Psoas muscle (tissue), 8 donors: ENCODE measurements at places on chromosomes 1 and 21. TPM values are rescaled to one million over a fixed set of nuclear protein-coding genes. Genes with fewer than 3 reads are reported as not detected.

CAPN2 gene
- polyA plus RNA-seq = 157 TPM

GNG4 gene
- polyA plus RNA-seq = 0.41 TPM

OR2G6 gene
- polyA plus RNA-seq = not detected

KCNJ9 gene
- 0.04 TPM for polyA plus RNA-seq

HSD3B1 gene
- polyA plus RNA-seq = not detected

ZSWIM5 gene
- polyA plus RNA-seq = 0.21 TPM

DNA sequence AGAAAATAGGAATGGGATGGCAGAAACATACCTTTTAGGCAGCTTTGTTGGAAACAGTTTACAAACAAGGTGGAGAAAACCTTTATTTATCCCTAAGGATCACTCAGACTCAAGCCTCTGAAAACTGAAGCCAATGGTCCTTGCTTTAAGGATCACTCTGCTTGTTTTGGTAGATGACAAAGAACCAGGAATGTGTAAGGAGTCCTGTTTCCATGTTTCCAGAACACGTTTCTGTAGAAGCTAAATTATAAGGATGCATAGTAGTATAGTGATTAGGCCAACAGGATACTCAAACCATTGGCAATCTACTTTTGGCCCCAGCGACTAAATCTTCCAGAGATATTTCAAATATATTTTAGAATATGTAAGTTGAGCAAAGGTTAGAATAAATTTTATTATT is 149.1 kb upstream of the HP1BP3 start:
- DNase-seq = no peak
- no peak overlapping the region for H3K27ac ChIP-seq
- no peaks in the 10 kb centered on the region for H3K27me3 ChIP-seq
- H3K4me1 ChIP-seq = peaks cover 6% of the 10 kb centered on the region
- peaks cover 2% of the 10 kb centered on the region for H3K36me3 ChIP-seq

DNA sequence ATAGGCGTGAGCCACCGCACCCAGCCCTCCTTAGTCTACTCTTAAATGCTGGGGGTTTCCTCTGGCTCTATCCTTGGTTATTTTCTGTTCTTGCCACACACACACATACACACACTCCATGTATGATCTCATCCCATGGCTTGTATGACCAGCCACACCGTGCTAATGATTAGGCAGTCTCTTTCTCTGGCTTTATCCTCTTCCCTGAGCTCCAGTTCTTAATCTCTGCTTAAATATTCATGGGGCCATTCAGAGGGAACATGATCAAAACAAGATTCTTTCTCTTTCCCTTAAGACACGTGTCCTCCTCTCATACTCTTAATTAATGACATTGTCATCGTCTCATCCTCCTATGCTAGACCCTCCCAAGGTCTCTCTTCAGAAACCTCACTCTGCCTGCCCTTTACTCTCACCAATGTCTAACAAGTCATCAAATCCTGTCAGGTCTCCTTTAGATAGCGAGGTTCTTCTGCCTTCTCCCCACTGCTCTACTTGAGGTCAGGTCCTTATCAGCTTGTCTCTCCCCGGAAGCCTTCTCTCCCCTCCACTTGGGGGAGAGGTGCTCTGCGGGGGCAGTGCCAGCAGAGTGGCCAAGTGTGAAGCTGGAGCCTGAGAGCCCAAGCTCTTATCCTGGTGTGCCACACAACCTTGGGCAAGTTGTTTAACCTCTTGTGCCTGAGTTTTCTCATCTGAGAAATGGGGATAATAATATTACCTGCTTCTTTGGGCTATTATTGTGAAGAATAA is 83.0 kb upstream of the GNG12 start:
- H3K4me3 ChIP-seq = no peak overlapping the region
- H3K27me3 ChIP-seq = no peaks in the 10 kb centered on the region
- no peak for DNase-seq
- H3K36me3 ChIP-seq = no peaks in the 10 kb centered on the region

GRCh38 chr1:21775985-21776562 is 6.9 kb downstream of the USP48 start:
- no peak overlapping the region for H3K4me3 ChIP-seq
- no peak overlapping the region for H3K27ac ChIP-seq
- peaks cover 5% of the 10 kb centered on the region for H3K4me1 ChIP-seq
- no peaks in the 10 kb centered on the region for H3K36me3 ChIP-seq

DNA sequence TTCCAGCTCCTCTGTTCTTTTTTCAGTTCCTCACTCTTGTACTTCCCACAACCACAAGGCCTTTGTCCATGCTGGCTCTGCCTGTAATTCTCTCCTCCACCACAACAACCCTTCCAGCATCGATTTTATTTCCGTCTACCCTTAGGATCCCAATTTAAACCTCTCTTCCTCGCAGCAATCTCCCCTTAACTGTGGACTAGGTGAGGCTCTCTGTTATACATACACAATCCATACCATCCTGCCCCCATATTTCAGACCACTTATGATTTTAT is 90.4 kb upstream of the ZC3H11B start:
- H3K27ac ChIP-seq = no peak overlapping the region
- no peak for DNase-seq
- H3K4me3 ChIP-seq = no peak overlapping the region
- H3K36me3 ChIP-seq = no peaks in the 10 kb centered on the region
- H3K4me1 ChIP-seq = no peaks in the 10 kb centered on the region

DNA sequence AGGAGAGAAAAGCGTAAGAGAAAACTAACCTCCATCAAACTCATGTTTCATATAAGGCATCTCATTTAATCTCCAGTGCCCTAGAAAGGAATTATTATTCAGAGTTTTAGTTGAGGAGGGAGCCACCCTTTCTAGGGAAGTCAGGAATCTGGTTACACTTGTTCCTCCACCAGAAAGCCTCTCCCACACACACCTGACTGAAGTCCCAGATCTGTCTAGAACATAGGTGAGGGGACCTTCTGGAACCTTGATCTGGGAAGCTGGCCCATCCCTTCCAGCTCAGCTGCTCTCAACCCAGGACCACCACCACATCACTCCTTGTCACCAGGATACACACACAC is 1.9 kb upstream of the DENND2D start:
- no peak overlapping the region for H3K4me3 ChIP-seq
- peaks cover 4% of the 10 kb centered on the region for H3K4me1 ChIP-seq
- H3K36me3 ChIP-seq = no peaks in the 10 kb centered on the region
- no peak overlapping the region for H3K27ac ChIP-seq

GRCh38 chr1:13735168-13735930 is 35.4 kb downstream of the PRDM2 start:
- H3K27ac ChIP-seq = no peak overlapping the region
- DNase-seq = no peak
- peaks cover 3% of the 10 kb centered on the region for H3K4me1 ChIP-seq
- no peak overlapping the region for H3K4me3 ChIP-seq

- H3K27me3 ChIP-seq = no peaks in the 10 kb centered on the region
- H3K27ac ChIP-seq = peak overlapping the region; percentile 89
- peak overlapping the region; percentile 36 for H3K4me3 ChIP-seq
- H3K4me1 ChIP-seq = peaks cover 34% of the 10 kb centered on the region
- peak; percentile 90 for DNase-seq
These were observed 26.5 kb downstream of the AKNAD1 start for GRCh38 chr1:108830119-108831008.

DNA sequence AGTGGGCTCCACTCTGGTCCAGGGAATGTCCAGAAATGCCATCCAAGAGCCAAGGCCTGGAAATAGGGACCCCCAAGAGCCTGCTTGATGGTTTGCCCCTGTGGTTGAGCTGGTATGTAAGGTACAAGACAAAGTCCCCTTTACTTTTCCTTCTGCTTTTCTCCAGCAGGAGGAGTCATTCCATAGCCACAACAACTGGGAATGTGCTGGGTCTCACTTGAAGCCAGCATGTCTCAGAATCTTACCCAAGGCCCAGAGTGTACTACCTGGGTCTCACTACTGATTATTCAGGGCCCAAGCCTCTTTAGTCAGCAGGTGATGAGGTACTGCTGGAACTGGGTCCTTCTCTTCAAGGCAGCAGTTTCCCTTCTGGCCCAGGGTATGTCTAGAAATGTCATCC is 62.1 kb upstream of the CD55 start:
- no peaks in the 10 kb centered on the region for H3K27me3 ChIP-seq
- no peaks in the 10 kb centered on the region for H3K4me1 ChIP-seq
- no peak for DNase-seq
- no peaks in the 10 kb centered on the region for H3K36me3 ChIP-seq
- H3K27ac ChIP-seq = no peak overlapping the region
- H3K4me3 ChIP-seq = no peak overlapping the region

DNA sequence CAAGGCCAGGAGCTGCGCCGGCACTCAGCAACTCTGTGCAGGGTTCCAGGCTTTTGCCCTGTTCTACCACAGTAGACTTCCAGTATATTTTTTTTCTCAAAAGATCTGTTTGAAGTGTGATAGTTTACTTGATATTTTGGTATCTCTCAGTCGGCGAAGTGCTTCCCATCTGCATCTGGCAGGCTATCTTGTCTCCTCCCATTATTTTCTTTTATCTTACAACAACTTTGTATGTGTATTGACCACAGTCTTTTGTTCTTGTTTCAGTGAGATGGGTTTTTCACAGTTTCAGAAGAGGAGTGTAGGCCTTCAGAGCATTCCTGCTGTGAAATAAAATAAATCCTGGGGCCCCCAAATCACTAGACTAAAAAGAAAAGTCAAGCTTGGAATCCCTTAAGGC is 292.9 kb downstream of the PTGER3 start:
- DNase-seq = no peak
- H3K36me3 ChIP-seq = no peaks in the 10 kb centered on the region
- no peak overlapping the region for H3K4me3 ChIP-seq
- H3K27me3 ChIP-seq = no peaks in the 10 kb centered on the region

- DNase-seq = no peak
- H3K4me3 ChIP-seq = no peak overlapping the region
- no peaks in the 10 kb centered on the region for H3K4me1 ChIP-seq
- no peaks in the 10 kb centered on the region for H3K27me3 ChIP-seq
These were observed 186.7 kb downstream of the HFM1 start for GRCh38 chr1:91217911-91218310.

- no peak overlapping the region for H3K27ac ChIP-seq
- no peaks in the 10 kb centered on the region for H3K36me3 ChIP-seq
- no peaks in the 10 kb centered on the region for H3K4me1 ChIP-seq
- DNase-seq = no peak
- no peaks in the 10 kb centered on the region for H3K27me3 ChIP-seq
These were observed 33.5 kb upstream of the ITPKB start for GRCh38 chr1:226772446-226773139.

DNA sequence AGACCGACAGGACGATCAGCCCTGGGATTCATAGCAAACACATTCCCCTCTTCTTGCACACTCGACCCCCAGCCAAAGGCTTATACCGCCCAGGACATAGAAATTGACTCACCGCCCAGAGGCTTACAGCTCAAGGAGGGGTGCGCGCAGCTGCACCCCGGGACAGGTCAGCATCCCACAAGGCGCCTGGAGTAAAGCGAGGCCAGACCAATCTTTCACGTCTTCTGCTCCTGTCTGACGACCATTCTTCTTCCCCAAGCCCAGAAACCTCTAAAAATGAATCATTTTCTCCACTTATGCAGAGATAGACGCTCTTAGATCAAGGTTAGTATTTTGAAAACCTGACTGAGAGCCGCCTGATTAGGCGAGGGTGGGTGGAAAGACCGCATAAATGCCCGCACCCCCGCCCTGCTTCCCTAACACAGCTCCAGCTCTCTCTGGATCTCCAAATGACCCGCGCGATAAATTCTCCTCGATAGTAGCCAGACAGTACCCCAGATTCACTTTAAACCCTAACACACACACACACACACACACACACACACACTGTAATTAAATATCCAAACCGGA is 1.9 kb upstream of the LHX8 start:
- H3K27me3 ChIP-seq = peaks cover 68% of the 10 kb centered on the region
- H3K27ac ChIP-seq = no peak overlapping the region
- no peaks in the 10 kb centered on the region for H3K4me1 ChIP-seq
- H3K4me3 ChIP-seq = no peak overlapping the region

DNA sequence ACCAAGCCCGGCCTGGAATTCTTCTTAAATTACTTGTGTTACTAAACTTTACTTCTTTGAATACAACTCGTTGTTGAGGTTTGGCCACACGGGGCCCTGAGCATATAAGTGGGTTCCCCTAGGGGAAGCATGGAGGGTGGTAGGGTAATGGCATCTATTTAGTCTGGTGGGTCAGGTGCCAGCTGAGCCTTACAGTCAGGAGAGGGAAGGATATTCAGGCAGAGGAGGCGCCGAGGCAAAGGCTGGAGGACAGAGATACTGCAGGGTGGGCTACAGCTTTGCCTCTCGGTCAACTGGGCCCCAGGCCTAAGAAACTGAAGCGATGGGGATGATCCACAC is 424 bp upstream of the NECAP2 start:
- peaks cover 25% of the 10 kb centered on the region for H3K4me1 ChIP-seq
- no peak for DNase-seq
- peak overlapping the region; percentile 95 for H3K4me3 ChIP-seq
- H3K36me3 ChIP-seq = peaks cover 26% of the 10 kb centered on the region
- H3K27me3 ChIP-seq = no peaks in the 10 kb centered on the region
